ENCODE measurements at places on chromosomes 6 and 20.

GRCh38 chr20:51788822-51789221 is 13.5 kb downstream of the SALL4 start:
- no peak for DNase-seq

DNA sequence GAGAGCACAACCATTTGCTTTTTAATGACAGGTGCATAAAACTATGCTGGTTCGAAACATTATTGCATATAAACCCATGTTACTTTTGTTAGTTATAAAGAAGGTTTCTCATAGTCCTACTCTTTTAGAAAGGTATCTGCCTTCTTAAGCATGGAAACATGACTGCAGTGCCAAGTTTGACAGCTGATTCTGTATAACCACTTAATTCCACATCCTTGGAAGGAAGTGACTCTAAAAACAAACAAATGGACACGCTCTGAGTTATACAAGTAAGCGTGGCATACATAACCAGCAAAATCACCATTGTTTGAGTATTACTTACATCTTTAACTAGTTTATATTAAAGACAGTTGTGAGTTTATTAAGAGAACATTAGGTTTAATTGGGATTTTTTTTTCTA is 125.0 kb upstream of the HDGFL1 start:
- no peak for DNase-seq

DNA sequence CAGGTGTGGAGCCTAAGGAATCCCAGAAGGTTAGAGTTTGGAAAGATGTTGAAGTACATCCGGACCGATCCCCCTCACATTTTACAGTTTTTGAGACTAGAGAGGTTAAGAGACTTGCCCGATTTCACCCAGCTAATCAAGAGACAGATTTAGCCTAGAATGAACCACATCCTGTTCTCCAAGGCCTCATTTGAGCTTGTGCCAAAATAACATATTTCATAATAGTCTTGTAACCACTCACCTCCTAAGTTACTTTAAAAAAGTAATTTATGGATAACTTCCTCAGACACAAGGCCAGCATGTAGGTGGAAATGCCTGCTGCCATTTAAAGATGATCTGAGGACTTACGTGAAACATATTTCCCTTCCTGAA is 39.8 kb upstream of the ARHGAP18 start:
- DNase-seq = no peak

GRCh38 chr6:34145161-34146020 is 496 bp downstream of the GRM4 start:
- DNase-seq = no peak

DNA sequence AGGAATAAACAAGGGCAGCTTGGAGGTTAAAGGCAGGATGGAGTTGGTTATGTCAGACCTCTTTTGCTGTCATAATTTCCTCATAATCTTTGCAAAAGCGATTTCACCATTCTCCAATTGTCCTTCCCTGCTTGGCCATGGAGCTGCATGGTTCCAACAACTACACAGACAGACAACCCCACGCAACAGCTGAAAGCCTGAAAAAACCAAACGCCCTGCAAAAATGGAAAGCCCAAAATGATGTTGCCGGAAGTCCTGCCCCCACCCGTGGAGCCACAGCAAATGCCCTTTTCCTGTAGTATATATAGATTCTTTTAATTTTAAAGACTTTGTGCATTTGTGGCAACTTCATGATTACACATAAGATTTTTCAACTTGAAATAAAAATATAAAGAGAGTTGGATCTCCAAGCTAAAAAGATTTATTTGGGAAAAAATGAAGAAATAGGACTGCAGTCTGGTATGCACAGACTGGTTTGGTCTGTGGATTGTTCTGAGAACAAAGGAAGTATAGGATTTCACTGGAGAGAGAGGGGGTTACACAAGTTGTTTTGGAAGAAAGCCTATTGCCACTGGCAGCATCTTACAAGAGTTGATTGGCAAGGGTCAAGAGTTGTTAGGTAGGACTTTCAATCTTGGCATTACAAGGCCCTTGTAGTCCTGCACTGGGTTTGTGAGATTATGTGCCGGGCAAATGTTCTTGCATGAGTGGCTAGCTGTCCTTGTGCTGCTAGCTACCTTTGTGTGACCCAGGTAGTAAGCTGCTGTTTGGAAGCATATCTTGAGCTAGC is 190.0 kb downstream of the C6orf118 start:
- no peak for DNase-seq

- no peak for DNase-seq
Measured at GRCh38 chr6:34568341-34569201, 12.4 kb upstream of the SPDEF start.

DNA sequence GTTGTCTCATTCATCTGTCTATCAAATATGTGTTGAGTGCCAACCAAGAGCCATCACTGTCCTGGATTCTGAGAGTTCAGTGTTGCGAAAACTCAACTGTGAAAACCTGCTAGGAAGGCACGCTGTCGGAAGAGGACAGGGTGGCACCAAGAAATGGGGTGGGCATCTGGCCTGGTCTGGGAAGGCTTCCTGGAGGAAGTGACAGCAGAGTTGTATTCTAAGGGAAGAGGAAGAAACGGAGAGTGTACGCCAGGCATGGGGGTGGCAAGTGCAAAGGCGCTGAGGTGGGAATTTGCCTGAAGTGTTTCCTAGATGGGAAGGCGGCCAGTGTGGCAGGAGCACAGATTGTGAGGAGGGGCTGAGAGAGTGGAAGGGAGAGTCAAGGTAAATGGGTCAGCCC is 91.2 kb downstream of the ANKRD60 start:
- DNase-seq = no peak

DNA sequence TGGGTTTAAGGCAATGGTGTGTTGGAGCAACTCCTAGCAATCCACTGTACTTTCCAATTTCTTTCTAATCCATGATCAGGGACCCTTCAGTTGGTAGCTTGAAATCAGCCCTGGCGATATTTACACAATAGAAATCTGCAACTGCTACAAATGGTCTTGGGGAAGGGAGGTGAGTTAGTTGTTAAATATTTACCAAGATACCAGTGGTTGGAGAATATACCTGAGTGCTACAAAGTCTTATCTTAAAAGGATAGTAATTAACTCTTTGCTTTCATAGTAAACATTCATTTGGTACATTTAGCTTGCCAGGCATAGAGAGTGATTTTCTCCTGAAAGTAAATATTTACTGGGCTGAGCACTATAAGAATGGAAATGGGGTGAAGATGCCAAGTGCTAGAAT is 568.2 kb downstream of the BCKDHB start:
- DNase-seq = no peak

GRCh38 chr6:15870333-15871043 is 207.7 kb upstream of the DTNBP1 start:
- DNase-seq = no peak

DNA sequence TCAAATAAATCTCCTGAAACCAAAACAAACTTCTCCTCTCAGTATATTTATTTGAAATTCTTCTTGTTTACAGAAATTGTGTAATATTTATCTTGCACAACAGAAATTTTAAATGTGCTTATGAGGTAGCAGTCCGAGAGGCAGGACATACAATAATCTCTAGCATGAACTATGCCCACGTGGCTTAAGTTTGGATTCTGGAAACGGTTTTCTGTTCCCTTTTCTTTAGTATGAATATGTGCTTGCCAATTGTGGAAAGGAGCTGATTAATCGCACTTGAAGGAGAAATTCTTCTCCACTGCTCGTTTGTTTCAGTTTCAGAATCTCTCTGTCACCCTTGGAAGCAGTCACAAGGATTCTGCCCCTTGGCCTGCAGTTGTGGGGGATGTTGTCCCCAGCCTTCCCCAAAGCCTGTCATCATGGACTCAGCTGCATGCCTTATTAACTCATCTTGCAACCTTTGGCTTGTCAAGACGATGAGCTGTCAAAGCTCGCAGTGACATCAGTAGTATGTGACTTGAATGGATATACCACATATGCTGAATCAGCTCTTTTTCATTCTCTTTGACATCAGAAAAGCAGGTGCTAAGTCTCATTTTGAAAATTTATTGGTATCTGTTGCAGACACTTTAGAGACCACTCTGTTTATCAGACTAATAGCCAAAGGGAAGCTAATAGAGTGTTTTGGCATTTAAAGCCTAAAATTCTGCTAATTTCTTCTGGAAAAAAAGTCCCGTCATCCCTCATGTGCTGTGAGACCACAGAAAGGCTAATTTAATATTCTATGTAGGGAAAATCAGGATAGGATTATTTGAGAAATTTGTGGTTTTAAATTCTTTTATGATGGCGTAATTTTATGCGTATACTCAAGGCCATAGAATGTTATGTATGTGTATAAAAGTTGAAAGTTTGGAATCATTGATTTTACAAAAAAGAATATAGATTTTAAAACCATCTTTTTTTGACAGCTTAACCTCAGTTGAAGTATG is 186.8 kb downstream of the ARID1B start:
- no peak for DNase-seq

DNA sequence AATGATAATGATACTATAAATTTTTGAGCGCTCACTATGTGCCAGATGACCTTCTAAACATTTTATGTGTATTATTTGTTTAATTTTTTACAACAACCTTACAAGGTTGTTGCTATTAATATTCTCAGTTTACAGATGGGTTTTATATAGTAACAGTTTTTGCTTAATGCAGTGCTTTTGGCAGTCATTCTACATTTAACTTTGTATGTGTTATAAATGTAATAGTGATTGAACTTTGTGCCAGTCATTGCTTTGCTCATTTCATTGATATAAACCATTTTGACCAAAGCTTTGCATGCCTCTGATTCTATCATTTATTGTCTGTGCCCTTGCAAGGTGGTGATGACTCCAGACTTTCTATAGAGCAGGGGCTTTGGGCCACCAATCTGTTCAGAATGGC is 206.3 kb upstream of the LAMP5 start:
- DNase-seq = no peak

DNA sequence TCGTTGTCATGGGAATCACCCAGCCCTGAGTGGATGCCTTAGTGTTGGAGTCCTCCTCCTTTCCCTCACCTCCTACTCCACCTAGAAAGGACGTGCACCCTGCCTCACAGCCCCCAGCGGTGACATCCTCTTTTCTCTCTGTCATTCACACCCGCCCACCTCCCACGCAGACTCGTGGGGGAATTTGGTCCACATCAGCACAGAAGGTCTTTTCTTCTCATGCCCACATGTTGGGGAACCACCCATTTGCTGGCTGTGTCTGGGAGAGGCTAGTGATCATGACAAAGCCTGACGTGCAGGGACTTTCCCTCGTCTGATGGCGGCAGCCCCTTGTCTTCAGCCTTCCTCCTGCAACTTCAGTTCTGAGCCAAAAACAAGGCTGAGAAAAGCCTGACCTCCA is 96.0 kb upstream of the CNKSR3 start:
- peak; percentile 76 for DNase-seq

- DNase-seq = no peak
Measured at GRCh38 chr6:21840428-21840827, 246.9 kb downstream of the SOX4 start.

DNA sequence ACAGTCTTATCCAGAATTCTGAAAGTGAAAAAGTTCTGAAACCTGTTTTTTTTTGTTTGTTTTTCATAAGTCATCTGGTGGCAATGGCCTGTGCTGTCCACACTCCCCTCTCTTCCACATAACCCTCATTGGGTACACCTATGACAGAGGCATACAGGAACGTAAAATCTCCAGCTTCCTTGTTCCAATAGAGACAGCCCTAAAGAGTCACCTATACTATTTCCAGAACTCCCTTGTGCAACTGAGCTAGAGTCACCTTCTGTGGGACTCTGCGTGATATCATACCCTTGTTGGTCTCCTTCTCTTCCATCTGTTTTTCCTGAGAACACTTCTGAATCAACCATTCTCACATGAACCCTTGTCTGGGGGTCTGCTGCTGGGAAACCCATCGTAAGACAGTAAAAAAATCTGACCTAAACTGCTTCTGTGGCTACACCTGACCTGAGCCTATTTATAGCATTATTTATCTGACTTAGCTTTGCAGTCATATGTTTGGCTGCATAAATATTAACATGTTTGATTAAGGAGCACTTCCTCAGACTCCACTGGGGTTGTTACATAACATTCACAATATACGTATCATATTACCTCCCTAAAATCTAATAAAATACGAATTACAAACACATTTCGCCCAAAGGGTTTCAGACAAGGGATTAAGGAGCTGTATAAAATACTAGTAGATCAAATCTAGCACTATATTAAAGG is 151.9 kb downstream of the PTPRT start:
- no peak for DNase-seq

DNA sequence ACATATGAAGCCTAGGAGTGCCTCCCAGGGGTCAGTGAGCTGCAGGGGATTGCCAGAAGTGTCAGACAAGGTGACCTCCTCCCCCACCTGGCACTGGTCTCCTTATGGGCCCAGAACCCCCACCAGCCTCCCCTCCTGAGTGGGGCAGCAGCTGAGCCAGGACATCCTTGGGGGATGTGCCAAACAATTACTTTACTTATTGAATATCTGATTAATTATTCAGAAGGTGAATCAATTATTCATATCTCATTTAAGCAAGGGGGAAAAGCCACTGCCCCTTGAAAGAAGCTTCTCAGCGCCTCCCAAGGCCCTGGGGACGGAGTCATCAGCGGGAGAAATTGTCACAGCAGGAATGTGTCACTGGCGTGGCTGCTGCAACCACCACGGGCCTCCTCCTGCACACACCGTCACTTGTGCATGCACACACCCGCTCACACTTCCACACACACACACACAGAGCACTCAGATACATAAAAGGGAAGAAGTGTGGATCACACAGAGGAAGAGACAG is 123.4 kb upstream of the MAFB start:
- DNase-seq = no peak

GRCh38 chr6:11592294-11592906 is 54.9 kb downstream of the TMEM170B start:
- DNase-seq = no peak

- DNase-seq = no peak
Measured at GRCh38 chr6:20665290-20665689, 131.0 kb downstream of the CDKAL1 start.

GRCh38 chr6:40083141-40083920 is 149.1 kb upstream of the MOCS1 start:
- DNase-seq = no peak

- DNase-seq = no peak
Measured at GRCh38 chr6:141498977-141499376, 633.7 kb upstream of the GJE1 start.

DNA sequence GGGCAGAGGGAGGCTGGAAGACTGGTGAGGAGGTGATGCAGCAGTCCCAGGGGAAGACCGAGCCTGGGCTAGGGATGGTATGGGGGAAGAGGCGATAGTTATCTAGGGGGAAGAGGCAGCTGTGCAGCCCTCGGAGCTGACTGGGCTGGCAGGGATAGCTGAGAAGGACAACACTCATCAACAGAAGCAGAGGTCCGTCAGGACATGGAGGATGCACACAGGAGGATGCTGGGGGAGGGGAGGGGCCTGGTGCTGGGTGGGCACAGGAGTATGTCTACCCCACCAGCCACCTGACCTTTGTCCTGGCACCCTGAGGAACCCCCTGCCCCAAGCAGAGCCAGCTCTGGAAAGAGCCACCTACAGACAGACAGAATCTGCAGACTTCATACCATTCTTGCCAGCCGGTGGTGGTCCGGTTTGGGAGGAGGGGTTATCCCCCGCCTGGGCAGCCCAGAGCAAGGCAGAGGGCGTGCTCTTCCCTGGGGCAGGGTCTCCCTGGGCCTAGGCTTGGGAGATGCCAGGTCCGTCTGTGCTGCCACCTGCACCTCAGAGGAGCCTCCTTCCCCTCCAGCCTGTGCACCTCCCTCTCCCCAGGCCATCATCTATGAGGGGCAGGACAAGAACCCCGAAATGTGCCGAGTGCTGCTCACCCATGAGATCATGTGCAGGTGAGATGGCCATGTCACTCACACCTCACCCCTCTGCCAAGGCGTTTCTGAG is 14.9 kb downstream of the EBF4 start:
- DNase-seq = no peak
